ENCODE measurements at places on chromosomes 13 and 19. TPM values are rescaled to one million over a fixed set of nuclear protein-coding genes. Genes with fewer than 3 reads are reported as not detected.

GRCh38 chr19:7598180-7598579 lies 2.5 kb downstream of the CAMSAP3 start:
- DNase-seq: no peak

GRCh38 chr13:33087790-33088189 lies 71.6 kb downstream of the KL start:
- DNase-seq: no peak

DNA sequence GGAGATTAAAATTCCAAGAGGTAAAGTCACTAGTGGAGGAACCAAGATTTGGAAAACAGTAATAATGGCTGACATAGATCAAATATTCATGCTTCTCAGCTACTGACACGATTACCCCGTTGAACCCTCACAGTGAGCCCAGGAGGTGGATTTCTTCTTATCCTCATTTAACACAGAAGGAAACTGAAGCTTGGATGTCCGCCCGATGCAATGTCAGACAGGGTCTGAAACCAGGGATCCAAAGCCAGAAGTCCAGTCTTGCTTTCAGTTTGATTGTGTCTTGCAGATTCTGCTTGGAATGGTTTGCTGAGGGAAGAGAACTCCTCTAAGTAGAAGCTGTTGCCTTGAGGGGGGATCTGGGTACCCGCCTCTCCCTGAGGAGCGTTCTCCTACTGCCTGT lies 404.7 kb downstream of the KCNRG start:
- no peak for DNase-seq

- no peak for DNase-seq
Observed at GRCh38 chr13:27497563-27498230, 47.3 kb upstream of the MTIF3 start.

DNA sequence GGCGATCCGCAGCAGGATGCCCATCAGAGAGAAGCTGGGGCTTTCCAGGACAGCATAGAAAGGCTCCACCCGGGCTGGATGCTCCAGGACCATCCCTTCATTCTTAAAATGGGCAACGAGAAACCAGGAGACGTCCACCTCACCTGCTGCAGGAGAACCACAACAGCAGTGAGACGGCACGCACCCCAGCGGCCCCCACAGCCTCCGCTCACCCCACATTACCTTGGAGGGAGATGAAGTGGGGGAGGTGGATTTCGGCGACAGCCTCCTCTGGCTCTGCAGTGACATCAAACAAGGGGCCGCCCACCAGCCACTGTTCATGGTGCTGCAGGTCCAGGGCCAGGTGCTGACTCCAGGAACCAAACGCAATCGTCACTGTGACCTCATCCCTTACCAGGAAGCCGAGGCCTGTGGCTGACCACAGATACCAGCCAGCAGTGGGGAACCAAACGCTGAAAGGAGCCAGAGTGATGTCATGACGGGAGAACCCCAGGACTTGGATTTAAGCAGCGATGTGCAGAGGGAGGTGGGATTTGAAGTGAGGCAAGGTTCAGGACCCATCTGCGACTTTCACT lies 25.1 kb downstream of the CARD8 start:
- no peak for DNase-seq

DNA sequence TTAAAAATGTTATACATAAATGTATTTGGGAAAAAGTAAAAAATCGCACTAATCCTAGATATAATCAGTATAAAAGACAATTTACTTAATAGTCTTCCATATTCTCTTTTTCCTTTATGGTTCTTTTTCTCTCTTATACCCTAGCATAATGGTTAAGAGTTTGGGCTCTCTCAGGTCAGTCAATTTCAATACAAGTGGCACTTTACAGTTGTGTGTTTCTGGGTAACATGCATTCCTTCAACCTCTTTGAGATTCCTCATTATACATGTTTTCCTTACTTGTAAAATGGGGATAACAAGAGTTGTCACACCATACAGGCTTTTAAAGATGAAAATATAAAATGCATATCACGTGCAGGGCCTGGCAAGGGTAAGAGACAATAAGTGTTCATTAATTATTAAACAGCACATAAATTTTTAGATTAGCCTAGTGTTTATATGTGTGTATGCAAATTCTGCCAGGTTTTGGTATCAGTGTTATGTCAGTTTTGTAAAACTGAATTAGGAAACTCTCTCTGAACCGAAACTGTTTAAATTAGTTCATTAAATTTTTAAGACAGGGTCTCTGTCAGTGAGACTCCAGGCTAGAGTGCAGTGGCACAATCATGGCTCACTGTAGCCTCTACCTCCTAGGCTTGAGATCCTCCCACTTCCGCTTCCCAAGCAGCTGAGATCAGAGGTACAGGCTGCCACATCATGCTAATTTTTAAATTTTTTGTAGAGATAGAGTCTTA lies 49.8 kb downstream of the ELF1 start:
- DNase-seq: no peak

DNA sequence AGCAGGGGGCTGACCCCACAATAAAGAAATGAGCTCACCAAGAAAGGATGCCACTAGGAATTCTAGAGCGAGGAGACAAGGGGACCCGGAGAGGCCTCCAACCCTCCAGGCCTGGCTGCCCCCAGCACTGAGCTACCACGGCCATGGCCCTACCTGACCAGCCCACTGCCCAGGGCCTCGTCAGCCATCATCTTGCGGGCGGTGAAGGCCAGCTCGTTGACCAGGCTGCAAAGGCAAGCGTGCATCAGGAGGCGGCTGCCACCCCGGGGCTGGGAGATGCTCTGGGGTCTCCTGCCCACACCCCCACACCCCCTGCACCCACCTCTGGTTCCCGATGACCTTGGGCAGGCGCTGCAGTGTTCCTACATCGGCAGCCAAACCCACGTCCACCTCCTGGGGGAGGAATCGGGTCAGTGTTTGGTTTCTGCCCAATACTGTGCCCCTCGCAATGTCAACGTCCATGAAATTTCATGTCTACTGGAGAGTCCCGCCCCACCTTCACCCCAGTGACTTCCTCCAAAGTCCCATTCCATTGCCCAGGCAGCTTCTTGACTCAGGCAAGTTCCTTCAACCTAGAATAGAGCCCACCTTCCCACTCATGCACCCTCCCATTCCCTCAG lies 3.5 kb upstream of the LGALS4 start:
- no peak for DNase-seq

- DNase-seq: no peak
Observed at GRCh38 chr19:39211731-39212374, 7.8 kb upstream of the SYCN start.

GRCh38 chr13:80923907-80924306 lies 583.0 kb upstream of the SPRY2 start:
- no peak for DNase-seq

PRRG2 gene
- 0.13 TPM for polyA plus RNA-seq

IGFL3 gene
- not detected for polyA plus RNA-seq

IL11 gene
- 11.9 TPM for polyA plus RNA-seq

ZNF667 gene
- polyA plus RNA-seq: 3.2 TPM

CILP2 gene
- 0.77 TPM for polyA plus RNA-seq

FUT3 gene
- not detected for polyA plus RNA-seq

FGF9 gene
- 0.10 TPM for polyA plus RNA-seq

KLK8 gene
- polyA plus RNA-seq: not detected

OLFM4 gene
- 4.5 TPM for polyA plus RNA-seq

All from BJ (cell line).